Natural killer cell (primary cell): ENCODE measurements at places on chromosomes 1 and 21.
A peak's percentile ranks its signal among the peaks of the same experiment; 100 is the strongest.

GRCh38 chr1:24317956-24318614 lies 1.1 kb upstream of the GRHL3 start:
- H3K27me3 ChIP-seq = peaks cover 66% of the 10 kb centered on the region
- H3K4me1 ChIP-seq = peaks cover 40% of the 10 kb centered on the region
- H3K36me3 ChIP-seq = no peaks in the 10 kb centered on the region
- DNase-seq = no peak
- no peak overlapping the region for H3K4me3 ChIP-seq

- no peaks in the 10 kb centered on the region for H3K27me3 ChIP-seq
- no peak overlapping the region for H3K4me3 ChIP-seq
- no peak for DNase-seq
- H3K4me1 ChIP-seq = no peaks in the 10 kb centered on the region
- H3K27ac ChIP-seq = no peak overlapping the region
These were observed 115.5 kb downstream of the GABPA start for GRCh38 chr21:25850126-25850842.

DNA sequence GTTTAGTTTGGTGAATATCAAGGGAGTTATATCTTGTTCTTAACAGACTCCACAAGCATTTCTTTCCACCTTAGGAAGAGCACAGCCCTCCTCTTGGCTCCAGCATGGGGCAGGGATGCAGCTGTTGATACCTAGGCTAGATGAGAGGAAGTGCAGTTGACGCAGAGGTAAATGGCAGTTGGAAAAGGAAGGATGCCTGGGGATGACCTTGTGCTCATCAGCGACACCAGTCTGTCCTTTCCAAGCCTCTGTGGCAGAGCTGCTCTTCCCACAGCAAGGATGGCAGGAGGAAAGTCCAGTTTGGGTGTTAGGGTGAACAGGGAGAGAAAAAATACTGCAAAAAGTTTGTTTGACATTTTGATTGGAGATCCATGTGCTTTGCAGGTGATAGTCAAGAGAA lies 6.2 kb downstream of the PROX1 start:
- no peak for DNase-seq
- no peak overlapping the region for H3K4me3 ChIP-seq
- peaks cover 26% of the 10 kb centered on the region for H3K27me3 ChIP-seq
- H3K36me3 ChIP-seq = no peaks in the 10 kb centered on the region
- H3K4me1 ChIP-seq = peaks cover 9% of the 10 kb centered on the region

DNA sequence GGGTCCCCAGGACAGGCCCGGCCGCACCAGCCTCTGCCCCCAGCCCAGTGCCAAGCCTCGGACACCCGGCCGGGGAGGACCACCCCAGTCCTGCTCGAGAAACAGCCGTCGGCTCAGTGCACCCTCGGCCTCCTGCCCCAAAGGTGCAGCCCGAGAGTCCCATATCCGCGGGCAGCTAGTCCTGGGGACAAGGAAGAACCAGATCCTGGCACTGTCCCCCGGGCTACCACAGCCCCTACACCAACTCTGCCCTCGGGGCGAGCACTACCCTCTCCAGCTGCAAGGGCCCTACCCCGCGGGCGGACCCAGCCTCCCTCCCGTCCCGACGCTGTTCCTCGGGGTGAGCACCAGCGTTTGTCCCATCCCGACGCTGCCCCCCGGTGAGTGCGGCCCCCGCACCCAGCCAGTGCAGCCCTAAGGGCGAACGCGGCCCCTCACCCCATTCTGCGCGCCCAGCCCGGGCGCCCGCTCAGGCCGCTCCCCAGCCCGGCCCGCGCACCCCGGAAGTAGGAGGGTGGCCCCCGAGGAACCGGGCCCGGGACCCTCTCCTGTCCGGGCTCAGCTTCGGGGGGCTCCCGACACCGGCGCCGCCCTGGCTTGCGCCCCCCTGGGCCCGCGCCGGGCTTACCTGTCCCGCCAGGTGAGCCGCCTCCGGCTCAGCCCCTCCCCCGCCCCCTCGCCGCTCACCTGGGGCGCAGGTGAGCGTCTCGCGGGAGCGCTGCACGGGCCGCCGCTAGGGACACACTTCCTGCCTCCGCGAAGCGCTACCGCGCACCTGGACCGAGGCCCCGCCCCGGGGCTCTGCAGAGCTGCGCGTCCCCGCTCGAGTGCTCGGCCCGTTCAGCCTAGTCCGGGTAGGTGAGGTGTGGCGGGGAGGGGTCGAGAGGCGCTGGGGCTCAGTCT lies at the start of gene KDF1:
KDF1 (minus strand) TSS at position 747 of the 903 bp plus-strand sequence. CDS start 8,088 bp downstream, outside the sequence.
- H3K36me3 ChIP-seq = no peaks in the 10 kb centered on the region
- H3K4me3 ChIP-seq = peak within 1 kb of the TSS; percentile 32
- peaks cover 18% of the 10 kb centered on the region for H3K27me3 ChIP-seq
- H3K27ac ChIP-seq = no peak within 1 kb of the TSS
- DNase-seq = peak; percentile 78

DNA sequence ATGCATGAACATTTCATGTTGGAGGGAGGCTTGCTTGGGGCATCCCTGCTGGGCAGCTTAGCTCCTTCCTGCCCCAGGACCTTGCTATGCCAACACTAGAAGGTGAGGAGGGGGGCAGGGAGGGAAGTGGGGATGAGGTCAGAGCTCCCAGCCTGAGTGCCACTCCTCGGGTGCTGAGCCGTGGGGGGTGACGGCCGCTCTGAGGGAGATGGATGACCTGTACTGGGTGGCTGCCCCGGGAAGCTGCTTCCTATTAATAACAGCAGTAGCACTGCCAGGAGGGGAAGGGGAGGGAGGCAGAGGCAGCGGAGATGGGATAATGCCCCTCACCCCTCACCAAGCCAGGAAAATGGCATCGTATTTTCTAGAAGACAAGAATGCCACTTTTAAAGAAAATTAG lies 60.6 kb downstream of the UBIAD1 start:
- H3K27me3 ChIP-seq = no peaks in the 10 kb centered on the region
- H3K36me3 ChIP-seq = no peaks in the 10 kb centered on the region
- peaks cover 44% of the 10 kb centered on the region for H3K4me1 ChIP-seq
- H3K4me3 ChIP-seq = no peak overlapping the region
- H3K27ac ChIP-seq = peak overlapping the region; percentile 2

DNA sequence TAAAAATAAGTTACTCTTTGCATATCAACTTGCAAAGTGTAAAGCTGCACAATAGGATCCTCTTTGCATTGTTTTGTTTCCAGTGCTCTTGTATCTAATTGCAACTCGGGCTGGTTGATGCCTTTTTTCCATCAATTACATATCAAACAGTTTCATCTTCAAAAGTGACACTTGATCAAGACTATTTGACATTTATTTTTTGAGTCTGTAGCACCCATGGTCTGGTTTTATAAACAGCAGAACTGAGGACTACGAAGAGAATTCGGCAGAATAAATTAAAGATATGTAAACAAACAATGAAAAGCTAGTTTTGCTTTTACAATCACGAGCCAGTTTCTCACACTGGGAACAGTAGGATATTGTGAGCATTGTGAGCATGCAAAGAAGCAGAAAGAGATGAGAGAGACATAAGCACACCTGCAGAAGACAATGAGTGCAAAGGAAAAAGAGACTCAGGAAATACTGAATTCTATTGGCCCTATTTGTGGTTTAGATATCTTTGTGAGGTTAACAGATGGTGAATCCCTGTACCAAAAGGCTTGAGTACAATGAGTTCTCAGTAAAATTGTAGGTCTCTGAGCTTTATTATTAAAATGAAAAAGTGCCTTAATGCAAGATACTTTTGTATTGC lies 45.4 kb downstream of the RPL5 start:
- peaks cover 12% of the 10 kb centered on the region for H3K36me3 ChIP-seq
- H3K4me1 ChIP-seq = peaks cover 17% of the 10 kb centered on the region
- peak; percentile 25 for DNase-seq
- peak overlapping the region; percentile 79 for H3K27ac ChIP-seq
- no peaks in the 10 kb centered on the region for H3K27me3 ChIP-seq
- H3K4me3 ChIP-seq = no peak overlapping the region

- H3K4me1 ChIP-seq = no peaks in the 10 kb centered on the region
- H3K4me3 ChIP-seq = no peak overlapping the region
- H3K27ac ChIP-seq = no peak overlapping the region
- H3K36me3 ChIP-seq = no peaks in the 10 kb centered on the region
These were observed 205.2 kb downstream of the HS2ST1 start for GRCh38 chr1:87119541-87120140.

DNA sequence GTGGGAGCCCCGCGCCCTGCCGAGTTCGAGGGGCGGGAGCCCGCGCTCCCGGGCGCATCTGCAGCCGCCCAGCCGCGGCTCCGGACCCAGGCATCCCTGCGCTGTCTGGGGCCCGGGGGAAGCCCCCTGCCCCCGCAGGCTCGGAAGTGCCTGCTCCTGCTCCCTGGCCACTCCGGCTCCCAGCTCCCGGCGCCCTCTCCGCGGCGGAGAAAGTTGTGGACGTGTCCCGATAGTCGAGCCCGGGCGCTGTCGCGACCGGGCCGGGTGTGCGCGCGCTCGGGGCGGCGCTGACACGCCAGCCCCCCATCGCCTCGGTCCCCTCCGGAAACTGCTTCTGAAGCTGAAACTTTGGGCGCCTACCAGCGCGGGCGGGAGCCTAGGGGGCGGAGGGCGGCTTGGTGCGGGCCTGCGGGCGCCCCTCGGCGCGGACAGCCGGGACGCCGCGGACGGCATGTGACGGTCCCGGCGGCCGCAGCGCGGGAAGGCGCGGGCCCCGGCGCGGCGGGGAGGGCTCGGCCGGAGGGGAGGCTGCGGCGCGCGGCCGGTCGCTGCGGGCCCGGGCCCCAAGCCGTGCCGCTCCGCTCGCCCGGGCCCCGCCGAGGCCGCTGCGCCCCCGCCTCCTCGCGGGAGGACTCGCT lies 515 bp downstream of the MAN1C1 start:
- peak overlapping the region; percentile 51 for H3K4me3 ChIP-seq
- H3K4me1 ChIP-seq = peaks cover 55% of the 10 kb centered on the region
- no peak overlapping the region for H3K27ac ChIP-seq

GRCh38 chr1:233443040-233443760 lies 115.7 kb downstream of the MAP3K21 start:
- no peak overlapping the region for H3K4me3 ChIP-seq
- no peaks in the 10 kb centered on the region for H3K4me1 ChIP-seq
- no peak for DNase-seq
- no peak overlapping the region for H3K27ac ChIP-seq
- H3K36me3 ChIP-seq = no peaks in the 10 kb centered on the region
- no peaks in the 10 kb centered on the region for H3K27me3 ChIP-seq

DNA sequence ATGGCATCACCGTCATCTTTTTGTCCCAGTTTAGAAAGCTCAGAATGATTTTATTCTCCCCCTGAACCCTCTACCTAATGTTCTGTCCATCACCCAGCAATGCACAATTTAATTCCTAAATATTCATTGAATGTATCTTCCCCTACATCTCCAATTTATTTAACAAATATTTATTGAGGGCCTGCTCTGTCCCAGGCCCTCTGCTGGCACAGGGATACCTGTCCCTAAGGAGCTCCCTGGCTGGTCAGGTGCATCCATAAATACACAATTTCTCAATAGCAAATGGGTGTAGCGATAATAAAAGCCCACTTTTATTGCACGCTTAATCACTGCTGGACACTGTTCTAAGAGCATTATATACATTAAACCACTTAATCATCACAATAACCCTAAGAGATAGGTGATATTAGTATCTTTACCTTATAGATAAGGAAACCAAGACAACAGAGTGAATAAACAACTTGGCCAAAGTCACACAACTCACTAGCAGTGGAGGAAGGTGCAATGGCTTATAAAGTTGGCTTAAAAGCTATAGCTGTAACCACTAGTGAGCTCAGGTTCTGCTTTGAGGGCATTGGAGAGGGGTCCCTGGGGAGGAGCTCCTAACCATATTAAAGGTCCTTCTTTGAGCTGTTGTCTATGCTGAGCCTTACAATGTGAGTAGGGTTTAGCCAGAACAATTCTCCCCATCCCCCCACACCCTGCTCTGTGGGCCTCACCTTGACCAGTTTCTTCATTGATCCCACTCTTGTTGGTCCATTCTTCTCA lies 126.3 kb upstream of the JUN start:
- no peaks in the 10 kb centered on the region for H3K36me3 ChIP-seq
- H3K4me1 ChIP-seq = no peaks in the 10 kb centered on the region
- no peak overlapping the region for H3K4me3 ChIP-seq
- no peak overlapping the region for H3K27ac ChIP-seq

GRCh38 chr1:46687093-46687659 lies 15.5 kb downstream of the TEX38 start:
- no peaks in the 10 kb centered on the region for H3K4me1 ChIP-seq
- DNase-seq = no peak
- no peak overlapping the region for H3K27ac ChIP-seq
- peaks cover 99% of the 10 kb centered on the region for H3K36me3 ChIP-seq
- H3K27me3 ChIP-seq = no peaks in the 10 kb centered on the region

DNA sequence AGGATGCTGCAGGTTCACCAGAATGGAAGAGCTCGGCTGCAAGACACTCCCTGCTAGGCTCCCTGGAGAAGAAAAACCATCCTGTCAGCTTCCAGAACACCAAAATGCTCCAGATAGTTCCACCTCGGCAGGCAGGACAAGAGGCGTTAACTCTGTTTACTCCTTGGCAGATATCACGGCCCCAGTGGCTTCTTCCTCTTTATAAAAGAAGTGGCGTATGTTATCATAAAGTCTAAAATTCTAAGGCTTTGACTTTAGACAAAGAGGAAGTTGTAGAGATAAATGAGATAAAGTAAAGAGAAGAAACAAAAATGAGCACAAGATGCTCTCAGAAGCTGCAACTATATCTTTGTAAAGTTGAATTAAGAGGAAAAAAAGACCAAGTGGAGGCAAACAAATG lies 24.3 kb upstream of the MTF1 start:
- no peaks in the 10 kb centered on the region for H3K4me1 ChIP-seq
- H3K27me3 ChIP-seq = no peaks in the 10 kb centered on the region
- H3K4me3 ChIP-seq = no peak overlapping the region
- H3K36me3 ChIP-seq = peaks cover 83% of the 10 kb centered on the region
- no peak overlapping the region for H3K27ac ChIP-seq
- DNase-seq = no peak

- DNase-seq = no peak
- no peak overlapping the region for H3K27ac ChIP-seq
- no peaks in the 10 kb centered on the region for H3K27me3 ChIP-seq
- no peaks in the 10 kb centered on the region for H3K4me1 ChIP-seq
These were observed 258.7 kb downstream of the DISC1 start for GRCh38 chr1:231885209-231885854.

GRCh38 chr21:25409978-25410377 lies 197.3 kb downstream of the MRPL39 start:
- DNase-seq = no peak
- H3K27ac ChIP-seq = no peak overlapping the region
- no peaks in the 10 kb centered on the region for H3K27me3 ChIP-seq
- H3K36me3 ChIP-seq = no peaks in the 10 kb centered on the region

DNA sequence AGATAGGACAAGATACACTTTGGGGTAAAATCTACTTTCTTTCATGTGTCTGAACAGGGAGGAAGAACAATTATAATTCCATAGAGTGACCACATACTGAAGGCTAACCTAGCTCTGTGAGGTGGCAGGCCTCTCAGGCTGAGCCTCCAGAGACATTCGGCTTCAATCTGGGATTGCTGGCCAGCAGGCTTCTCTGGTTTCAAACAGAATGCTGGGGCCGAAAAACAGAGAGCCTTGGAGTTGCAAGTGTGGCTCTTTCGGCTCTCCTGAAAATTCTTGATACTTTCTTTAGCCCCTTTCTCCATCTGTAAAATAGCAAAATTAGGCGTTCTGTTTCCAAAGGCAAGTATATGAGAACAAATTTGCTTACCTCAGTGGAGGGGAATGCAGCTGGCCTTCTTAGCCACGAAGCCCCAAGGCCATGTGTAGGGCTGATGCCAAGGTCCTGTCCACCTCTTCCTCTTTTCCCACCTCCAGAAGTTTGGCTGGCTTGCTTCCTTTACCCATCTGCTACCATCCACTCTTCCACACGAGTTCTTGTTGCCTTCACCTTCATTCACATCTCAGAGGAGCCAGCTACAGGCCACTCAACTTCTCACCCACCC lies 30.0 kb upstream of the UBE2U start:
- no peak overlapping the region for H3K4me3 ChIP-seq
- H3K27ac ChIP-seq = no peak overlapping the region
- no peaks in the 10 kb centered on the region for H3K27me3 ChIP-seq
- H3K36me3 ChIP-seq = no peaks in the 10 kb centered on the region
